ENCODE measurements at places on chromosomes 2 and 18.

- no peak for DNase-seq
These were observed 9.5 kb downstream of the KCNG2 start for GRCh38 chr18:79806976-79807841.

DNA sequence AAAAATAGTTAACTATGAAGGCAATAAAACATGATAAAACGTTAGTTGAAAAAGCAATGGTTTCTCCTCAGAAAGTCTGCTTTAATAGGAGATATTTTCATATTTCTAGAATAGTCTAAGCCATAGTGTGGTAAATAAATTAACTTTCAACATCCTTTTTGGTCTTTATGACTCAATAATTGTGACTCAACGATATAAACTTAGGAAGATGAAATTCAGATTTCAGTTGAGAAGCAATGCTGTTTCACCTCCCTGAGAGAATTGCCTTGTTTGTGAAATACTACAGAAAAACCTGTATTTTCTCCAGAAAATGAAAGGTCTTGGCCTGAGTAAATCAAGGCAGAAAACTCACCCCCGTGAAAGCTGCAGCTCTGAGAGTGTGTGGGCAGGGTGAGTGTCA, 166.9 kb downstream of the ETAA1 start:
- no peak for DNase-seq

DNA sequence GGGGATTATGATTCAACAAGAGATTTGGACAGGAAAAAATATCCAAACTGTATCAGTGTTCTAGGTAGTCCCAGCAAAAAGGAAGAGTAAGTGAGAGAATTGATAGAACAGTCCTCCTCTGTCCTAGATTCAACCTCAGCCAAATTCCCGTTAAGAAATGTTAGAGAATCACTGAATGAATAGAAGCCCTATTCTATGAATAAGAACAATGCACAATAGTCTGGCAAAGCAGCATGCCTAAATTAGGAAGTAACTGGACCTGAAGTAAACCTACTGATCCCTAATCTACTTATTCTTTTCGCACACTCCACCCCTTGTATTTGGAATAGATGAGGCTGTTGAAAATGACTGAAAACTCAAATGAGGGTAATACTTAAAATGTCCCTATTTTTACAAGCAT, 1665.5 kb downstream of the LRP1B start:
- no peak for DNase-seq

DNA sequence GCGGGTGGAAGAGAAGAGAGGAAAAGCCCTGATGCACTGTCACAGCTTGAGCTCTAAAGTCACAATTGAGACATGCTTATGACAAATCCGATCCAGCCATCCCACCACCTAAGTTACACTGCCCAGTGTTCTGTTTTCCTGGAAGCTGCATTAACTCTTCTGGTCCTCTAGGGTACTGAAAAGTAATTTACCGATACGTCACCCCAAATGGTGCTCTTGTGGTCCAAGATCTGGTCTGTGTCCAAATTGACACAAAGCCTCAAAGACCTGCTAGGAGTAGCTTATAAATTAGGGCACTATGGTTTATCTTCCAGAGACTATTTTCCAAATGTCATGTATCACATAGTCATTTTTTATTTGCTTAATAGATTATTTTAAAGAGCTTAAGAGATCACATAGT, 186.7 kb upstream of the ETAA1 start:
- DNase-seq = no peak

DNA sequence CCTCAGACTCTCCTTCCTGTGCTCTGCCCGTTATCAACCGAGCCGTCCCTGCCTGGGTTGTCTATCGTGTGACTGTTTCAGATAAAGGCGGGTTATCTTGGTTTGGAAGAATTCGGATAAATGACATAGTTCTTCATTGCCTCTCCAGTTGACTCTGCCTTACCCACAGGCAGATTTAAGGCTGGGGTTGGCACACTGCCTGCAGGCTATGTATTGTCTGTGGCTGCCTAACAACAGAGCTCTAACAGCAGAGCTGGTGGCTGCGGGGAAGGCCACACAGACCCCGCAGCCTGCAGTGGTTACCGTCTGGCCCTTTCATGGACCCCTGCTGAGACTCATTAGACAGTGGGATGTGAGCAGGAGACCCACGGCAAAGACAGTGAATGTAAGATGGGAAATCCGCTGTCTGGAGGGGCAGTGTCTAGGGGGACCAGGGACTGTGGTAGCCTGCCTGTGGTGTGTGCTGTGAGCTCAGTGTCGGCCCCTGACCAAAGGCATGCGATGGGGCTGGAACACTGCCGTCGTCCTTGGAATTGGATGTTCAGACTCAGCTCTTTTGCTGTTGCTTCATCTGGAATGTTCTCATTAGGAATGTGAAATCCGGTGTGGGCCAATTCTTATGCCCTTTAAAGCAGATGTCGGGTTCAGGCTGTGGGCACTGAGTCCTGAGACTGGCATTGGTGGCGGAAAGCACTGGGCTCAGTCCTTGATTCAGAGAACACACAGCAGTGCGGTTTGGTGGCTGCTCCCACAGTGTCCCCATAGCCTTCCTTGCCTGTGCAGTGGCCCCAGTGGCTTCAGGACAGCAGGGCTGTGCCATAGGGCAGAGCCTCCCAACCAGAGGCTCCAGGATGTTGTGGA, 44.5 kb downstream of the SH3RF3 start:
- DNase-seq = no peak

- peak; percentile 30 for DNase-seq
These were observed 75.7 kb downstream of the RBMS1 start for GRCh38 chr2:160417745-160418397.

DNA sequence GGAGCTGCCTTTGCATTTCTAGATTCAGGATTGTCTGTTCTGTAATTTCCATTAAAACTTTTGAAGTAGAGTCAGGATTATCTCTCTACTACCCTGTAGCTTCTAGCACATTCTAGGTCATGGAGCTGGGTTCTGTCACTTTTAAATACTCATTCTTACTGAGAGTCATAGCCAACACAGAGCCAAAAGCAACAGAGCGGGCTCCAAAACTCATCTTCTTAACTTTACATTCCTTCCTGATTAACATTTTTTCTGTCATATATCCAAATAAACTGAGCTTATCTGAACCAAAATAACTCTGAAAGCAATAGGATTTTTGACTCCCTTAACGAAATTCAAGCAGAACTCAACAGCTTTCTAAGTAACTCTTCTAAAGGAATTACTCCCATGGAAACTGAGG, 12.9 kb downstream of the PREPL start:
- no peak for DNase-seq

DNA sequence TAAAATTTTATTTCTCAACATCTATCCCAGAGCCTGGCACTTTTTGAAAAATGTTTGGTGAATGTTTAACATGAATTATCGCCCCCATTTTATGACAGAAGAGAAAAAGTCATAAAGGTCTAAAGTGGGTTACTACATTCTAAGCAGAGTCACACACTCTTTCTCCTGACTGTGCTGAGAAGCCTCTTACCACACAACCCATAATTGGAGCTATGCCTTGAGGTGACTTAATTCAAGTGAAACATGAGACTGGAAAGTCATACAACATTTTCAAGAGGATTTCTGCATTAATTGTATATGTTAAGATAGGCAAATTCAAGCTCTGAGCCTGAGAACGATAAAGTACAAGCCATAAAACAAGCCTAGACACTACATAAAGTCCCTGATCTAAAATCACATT, 3.1 kb upstream of the DSEL start:
- DNase-seq = no peak

DNA sequence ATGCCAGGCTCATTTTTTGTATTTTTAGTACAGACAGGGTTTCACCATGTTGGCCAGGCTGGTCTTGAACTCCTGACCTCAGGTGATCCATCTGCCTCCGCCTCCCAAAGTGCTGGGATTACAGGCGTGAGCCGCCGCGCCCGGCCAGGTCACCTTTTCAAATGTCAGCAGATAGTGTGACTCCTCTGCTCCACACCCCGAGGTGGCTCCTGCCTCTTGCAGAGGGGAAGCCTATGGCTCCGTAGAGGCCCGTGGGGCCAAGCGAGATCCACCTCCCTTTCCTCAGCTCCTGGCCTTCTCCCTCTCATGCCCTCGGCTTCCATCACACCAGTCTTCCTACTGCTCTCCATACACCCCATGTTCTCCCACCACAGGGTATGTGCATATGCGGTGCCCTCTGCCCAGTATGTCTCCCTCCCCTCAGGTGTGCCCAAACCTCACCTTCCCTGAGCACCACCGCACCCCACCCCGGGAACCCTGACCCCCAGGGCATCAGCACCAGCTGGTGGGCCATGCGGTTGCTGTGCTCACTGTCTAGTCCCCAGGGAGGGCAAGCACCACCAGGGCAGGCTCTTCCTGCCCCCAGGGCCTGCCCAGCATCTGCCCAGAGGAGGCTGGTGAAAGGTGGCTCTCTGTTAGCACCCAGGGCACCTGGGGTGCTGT, 10.7 kb downstream of the GPR17 start:
- DNase-seq = no peak

GRCh38 chr2:170202437-170202836, 24.5 kb downstream of the MYO3B start:
- no peak for DNase-seq
